ENCODE measurements at places on chromosomes 6 and 20.
A peak's percentile ranks its signal among the peaks of the same experiment; 100 is the strongest.

DNA sequence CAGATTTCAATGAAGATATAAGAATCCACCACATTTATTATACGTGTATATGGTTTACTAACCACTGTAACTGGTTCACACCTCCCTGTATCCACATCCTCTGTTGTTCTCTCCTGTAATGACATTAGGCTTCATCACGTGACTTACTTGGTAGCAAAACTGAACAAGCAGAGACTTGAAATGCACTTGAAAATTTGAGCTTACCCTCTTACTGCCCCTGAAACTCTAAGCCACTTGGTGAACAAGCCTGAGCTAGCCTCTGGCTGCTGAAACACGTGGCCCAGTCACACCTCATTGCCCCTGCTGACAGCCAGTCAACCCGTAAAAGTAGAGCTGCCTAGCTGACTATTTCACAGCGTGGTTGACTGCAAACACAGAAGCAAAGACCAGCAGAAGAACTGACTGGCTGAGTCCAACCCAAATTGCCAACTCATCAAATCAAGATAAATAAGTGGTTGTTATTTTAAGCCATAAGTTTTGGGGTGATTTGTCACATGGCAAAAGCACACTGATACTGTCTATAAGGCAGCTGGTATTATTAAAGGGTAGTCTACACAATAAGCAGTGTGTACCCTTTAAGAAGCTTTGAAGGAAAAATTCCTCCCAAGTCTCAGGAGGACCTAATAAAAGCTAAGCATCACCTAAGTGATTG is 109.0 kb downstream of the RALGAPA2 start:
- no peaks in the 10 kb centered on the region for H3K4me1 ChIP-seq
- H3K4me3 ChIP-seq: no peak overlapping the region
- H3K27ac ChIP-seq: peak overlapping the region; percentile 46

GRCh38 chr20:57476084-57476526 is 48.8 kb downstream of the CTCFL start:
- H3K4me3 ChIP-seq: no peak overlapping the region
- H3K36me3 ChIP-seq: no peaks in the 10 kb centered on the region
- no peak for DNase-seq
- peaks cover 19% of the 10 kb centered on the region for H3K27me3 ChIP-seq

DNA sequence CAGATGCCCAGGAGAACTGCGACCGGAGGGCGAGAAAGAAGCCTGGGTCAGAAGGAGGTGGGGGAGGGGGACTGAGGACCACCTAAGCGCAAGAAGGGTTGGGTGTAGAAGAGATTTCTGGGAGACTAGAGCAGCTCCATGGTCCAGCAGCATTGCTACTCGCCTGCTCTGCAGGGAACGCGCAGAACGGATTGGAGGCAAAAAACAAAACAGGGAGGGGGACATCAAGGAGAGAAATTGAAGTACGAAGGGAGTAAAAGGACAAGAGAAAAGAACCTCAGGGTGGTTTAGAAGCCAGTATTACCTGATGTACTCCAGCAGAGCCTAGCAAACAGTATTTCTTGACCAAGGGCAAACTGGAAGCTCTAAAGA is 537 bp upstream of the GABBR1 start:
- H3K4me3 ChIP-seq: peak overlapping the region; percentile 83
- H3K4me1 ChIP-seq: peaks cover 20% of the 10 kb centered on the region
- H3K36me3 ChIP-seq: peaks cover 3% of the 10 kb centered on the region

- H3K4me1 ChIP-seq: peaks cover 18% of the 10 kb centered on the region
- H3K27ac ChIP-seq: no peak overlapping the region
- no peak for DNase-seq
- peaks cover 51% of the 10 kb centered on the region for H3K27me3 ChIP-seq
Measured at GRCh38 chr6:3252369-3252768, 6.4 kb upstream of the PSMG4 start.

GRCh38 chr6:107871976-107872375 is 47.9 kb upstream of the SCML4 start:
- H3K27me3 ChIP-seq: no peaks in the 10 kb centered on the region
- no peak for DNase-seq
- H3K27ac ChIP-seq: no peak overlapping the region
- peaks cover 20% of the 10 kb centered on the region for H3K36me3 ChIP-seq
- no peak overlapping the region for H3K4me3 ChIP-seq
- peaks cover 6% of the 10 kb centered on the region for H3K4me1 ChIP-seq

GRCh38 chr6:18386298-18386976 is 713 bp upstream of the RNF144B start:
- peaks cover 23% of the 10 kb centered on the region for H3K4me1 ChIP-seq
- H3K4me3 ChIP-seq: peak overlapping the region; percentile 85
- H3K27me3 ChIP-seq: no peaks in the 10 kb centered on the region
- no peak for DNase-seq
- peak overlapping the region; percentile 88 for H3K27ac ChIP-seq
- no peaks in the 10 kb centered on the region for H3K36me3 ChIP-seq

GRCh38 chr6:3041606-3042005 is 26.7 kb upstream of the RIPK1 start:
- H3K27me3 ChIP-seq: no peaks in the 10 kb centered on the region
- no peaks in the 10 kb centered on the region for H3K36me3 ChIP-seq
- no peak overlapping the region for H3K4me3 ChIP-seq
- peaks cover 24% of the 10 kb centered on the region for H3K4me1 ChIP-seq
- DNase-seq: no peak

GRCh38 chr6:4799912-4800311 is 23.7 kb downstream of the CDYL start:
- H3K27me3 ChIP-seq: no peaks in the 10 kb centered on the region
- DNase-seq: no peak
- H3K27ac ChIP-seq: no peak overlapping the region
- H3K4me1 ChIP-seq: peaks cover 33% of the 10 kb centered on the region
- peaks cover 3% of the 10 kb centered on the region for H3K36me3 ChIP-seq

DNA sequence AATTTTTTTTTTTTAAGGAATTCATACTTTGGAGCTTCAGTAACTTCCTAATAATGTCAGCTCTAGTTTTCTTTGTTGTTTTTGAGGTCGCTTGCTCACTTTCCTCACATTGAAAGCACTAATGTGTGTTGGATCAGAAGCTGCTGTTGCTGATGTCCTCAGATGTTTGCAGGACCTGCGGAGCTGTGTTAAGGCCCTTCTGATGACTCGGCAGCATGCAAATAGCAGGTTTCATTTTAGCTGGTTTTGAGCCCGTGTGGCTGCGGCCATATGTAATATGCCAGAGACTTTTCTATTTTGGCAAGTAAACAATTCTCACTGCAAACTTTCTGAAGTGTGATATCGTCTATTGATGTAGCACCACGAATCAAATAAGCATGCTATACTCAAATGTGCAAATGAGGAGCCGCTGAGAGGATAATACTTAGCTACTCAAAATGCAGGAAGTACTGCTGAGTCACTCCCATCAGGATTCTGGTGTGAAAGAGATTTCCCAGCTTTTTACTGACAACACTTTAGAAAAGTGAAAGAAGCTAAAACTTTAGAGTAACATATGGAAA is 187.8 kb downstream of the SASH1 start:
- H3K36me3 ChIP-seq: peaks cover 32% of the 10 kb centered on the region
- H3K4me1 ChIP-seq: peaks cover 20% of the 10 kb centered on the region
- DNase-seq: no peak
- no peaks in the 10 kb centered on the region for H3K27me3 ChIP-seq
- no peak overlapping the region for H3K4me3 ChIP-seq

DNA sequence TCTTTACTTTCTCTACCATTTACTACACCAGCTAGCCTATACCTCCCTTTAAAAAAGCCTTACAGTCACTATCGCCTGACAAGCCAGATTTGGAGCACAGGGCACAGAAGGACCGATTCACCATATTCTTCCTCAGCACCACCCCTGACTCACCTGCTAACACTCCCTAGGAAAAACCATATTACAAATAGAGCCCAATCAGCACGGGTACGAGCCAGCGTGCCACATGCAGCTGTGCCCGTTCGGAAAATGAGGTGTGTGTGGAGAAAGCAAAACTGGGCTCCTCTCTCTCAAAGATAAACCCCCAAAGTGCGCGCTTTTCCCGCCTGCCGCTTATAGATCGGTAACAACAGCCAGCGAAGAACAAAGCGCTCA is 1.2 kb downstream of the SYNCRIP start:
- peak overlapping the region; percentile 91 for H3K4me3 ChIP-seq
- H3K27me3 ChIP-seq: no peaks in the 10 kb centered on the region
- peaks cover 38% of the 10 kb centered on the region for H3K4me1 ChIP-seq
- DNase-seq: no peak
- peaks cover 35% of the 10 kb centered on the region for H3K36me3 ChIP-seq
- peak overlapping the region; percentile 100 for H3K27ac ChIP-seq

DNA sequence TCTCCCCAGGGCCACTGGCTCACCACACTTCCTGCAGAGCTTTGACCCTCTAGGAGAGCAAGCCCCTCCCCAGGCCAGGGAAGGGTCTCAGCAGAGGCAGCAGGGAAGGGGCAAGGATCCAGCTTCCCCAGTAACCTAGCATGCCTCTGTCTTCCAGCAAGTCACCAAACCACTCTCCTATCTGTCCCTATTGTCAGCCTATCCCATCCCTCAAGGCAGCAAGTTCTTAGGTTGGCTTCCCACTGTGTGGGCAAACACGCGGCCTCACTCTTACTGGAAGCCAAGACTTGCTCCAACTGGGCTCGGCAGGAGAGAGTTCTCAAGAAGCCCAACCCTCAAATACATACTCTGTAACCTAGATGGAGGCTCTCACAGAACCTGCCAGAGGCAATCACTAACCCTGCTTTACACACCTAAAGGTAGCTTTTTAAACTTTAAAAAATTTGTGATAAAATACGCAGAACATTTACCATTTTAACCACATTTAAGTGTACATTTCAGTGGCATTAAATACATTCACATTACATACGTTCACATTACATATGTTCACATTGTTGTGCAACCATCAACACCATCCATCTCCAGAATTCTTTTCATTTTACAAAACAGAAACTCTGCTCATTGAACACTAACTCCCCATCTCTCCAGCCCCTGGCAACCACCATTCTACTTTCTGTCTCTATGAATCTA is 58.5 kb downstream of the MRPL14 start:
- no peaks in the 10 kb centered on the region for H3K36me3 ChIP-seq
- H3K4me1 ChIP-seq: peaks cover 6% of the 10 kb centered on the region
- H3K4me3 ChIP-seq: no peak overlapping the region
- no peak overlapping the region for H3K27ac ChIP-seq
- DNase-seq: no peak

DNA sequence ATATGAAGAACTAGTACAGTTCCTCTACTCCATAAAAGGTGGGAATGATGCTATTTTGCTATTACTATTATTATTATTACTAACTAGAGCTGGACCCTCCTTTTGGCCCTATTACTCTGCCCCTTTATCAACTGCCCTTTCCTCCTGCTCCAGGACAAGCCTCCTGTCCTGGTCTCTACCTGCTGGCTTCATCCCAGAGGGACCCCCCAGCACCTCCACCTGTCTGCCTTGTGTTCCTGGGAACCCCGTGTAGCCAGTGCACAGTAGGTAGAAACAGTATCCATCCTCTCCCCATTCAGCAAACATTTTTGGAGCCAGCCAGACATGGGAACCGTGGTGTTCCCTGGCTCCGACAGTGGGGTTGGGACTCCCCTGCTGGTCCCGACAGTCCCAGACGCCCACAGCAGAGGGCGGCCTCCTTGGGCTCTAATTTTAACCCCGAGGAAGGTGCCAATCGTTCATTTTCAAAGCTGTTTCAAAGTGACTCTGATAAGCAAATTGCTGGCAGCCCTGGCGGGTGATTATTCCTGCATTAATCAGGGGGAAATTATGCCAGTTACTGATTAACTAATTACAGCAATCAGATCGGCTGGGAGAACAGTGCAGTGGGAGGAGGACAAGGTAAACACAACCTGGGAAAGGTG is 44.2 kb upstream of the MDGA1 start:
- H3K4me3 ChIP-seq: no peak overlapping the region
- peak; percentile 59 for DNase-seq
- H3K27ac ChIP-seq: peak overlapping the region; percentile 15
- peaks cover 13% of the 10 kb centered on the region for H3K4me1 ChIP-seq
- H3K27me3 ChIP-seq: peaks cover 36% of the 10 kb centered on the region

GRCh38 chr20:25078662-25079061 is 3.3 kb downstream of the VSX1 start:
- no peak overlapping the region for H3K4me3 ChIP-seq
- H3K36me3 ChIP-seq: no peaks in the 10 kb centered on the region
- no peak overlapping the region for H3K27ac ChIP-seq
- H3K4me1 ChIP-seq: no peaks in the 10 kb centered on the region

DNA sequence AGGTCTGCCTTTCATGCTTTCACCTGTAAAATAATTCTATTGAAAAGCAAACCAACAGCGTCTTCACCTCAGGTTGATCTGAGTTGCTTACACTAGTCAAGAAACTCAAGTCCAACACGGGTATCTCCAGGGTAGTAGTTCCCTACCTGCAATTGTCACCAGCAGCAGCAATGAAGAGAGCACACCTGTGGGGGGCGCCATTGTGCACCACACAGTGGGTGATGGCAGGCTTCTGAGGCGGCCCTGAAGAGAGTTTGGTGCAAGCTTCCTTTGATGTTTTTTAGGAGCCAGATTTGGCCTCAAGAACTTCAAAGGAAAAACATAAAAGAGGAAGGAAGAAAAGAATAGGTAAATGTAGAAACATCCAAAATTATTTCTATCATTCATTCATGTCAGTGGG is 45.1 kb downstream of the KIAA0319 start:
- no peaks in the 10 kb centered on the region for H3K27me3 ChIP-seq
- no peak overlapping the region for H3K4me3 ChIP-seq
- DNase-seq: no peak
- H3K4me1 ChIP-seq: no peaks in the 10 kb centered on the region
- H3K36me3 ChIP-seq: no peaks in the 10 kb centered on the region

- H3K4me3 ChIP-seq: no peak overlapping the region
- peaks cover 4% of the 10 kb centered on the region for H3K4me1 ChIP-seq
- peak; percentile 67 for DNase-seq
- H3K27me3 ChIP-seq: peaks cover 50% of the 10 kb centered on the region
Measured at GRCh38 chr20:57092112-57092899, 174.1 kb downstream of the BMP7 start.

DNA sequence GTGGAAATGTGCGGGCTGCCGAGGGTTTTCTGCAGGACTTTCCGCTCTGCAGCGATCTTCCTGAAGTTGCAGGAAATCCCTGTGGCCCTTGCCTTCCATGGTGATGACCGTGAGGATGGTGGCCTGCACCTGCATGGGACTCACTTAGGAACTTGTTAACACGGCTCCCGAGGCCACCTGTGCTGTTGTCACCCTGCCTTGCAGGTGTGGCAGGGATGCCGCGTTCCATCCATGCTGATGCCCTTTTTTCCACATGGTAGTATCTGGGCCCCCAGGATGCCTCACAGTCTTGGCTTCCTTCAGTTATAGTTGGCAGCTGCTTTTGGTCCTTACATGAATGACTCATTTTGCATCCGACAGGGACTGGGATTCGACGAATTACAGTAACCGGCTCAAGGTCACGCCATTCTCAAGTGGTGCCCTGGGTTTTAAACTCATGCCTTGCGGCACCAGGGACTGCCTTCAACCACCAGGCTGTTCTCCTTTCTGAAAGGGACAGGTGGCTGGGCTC is 37.2 kb downstream of the SYNJ2 start:
- H3K27ac ChIP-seq: no peak overlapping the region
- H3K4me1 ChIP-seq: peaks cover 7% of the 10 kb centered on the region
- no peak overlapping the region for H3K4me3 ChIP-seq
- no peak for DNase-seq
- no peaks in the 10 kb centered on the region for H3K27me3 ChIP-seq
